HTR-8/SVneo (cell line): ENCODE measurements at places on chromosomes 4 and X.
A peak's percentile ranks its signal among the peaks of the same experiment; 100 is the strongest.

- no peak for DNase-seq
These were observed 131.3 kb downstream of the ARHGAP10 start for GRCh38 chr4:147863111-147863747.

- DNase-seq, result peak; percentile 54
These were observed 17.3 kb downstream of the CTPS2 start for GRCh38 chrX:16695079-16695676.

DNA sequence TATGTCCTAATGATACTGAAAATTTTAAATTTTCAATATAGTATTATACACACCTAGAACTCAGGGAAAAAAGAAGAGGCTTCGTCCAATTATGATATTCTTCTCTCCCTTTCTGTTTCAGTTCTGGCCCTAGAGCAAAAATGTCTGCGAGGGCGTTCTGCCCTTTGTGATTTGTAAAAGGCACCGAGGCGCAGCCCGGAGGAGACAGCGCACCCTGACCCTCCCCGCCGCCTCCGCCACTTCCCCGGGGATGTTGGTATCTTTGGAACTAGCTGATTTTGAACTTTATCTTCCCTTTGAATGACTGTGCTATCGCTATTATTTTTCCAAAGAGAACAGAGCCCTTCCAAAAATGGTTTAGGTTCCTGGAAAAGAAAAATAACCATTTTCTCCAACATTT is 173.2 kb upstream of the FAM9B start:
- no peak for DNase-seq

DNA sequence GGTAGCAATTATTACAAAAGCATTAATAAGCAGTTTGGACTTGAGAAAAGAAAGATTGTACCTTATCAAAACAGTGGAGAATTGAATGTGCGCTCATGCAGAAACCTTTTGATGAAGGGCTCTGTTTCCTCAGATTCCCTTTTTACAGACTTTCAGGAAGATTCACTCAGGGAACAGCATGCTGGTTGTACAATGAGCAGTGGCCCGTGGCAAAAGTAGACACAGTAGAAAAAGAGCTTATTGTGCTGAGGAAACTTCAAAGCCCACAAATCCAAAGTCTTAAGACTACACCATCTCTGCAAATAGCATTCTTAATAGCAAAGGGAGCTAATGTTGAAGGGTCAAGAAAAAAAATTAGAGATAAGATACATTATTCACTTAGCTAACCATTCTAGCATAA is 858.9 kb downstream of the PDHA2 start:
- DNase-seq, result no peak

- no peak for DNase-seq
These were observed 16.2 kb upstream of the GNRHR start for GRCh38 chr4:67770422-67770821.

DNA sequence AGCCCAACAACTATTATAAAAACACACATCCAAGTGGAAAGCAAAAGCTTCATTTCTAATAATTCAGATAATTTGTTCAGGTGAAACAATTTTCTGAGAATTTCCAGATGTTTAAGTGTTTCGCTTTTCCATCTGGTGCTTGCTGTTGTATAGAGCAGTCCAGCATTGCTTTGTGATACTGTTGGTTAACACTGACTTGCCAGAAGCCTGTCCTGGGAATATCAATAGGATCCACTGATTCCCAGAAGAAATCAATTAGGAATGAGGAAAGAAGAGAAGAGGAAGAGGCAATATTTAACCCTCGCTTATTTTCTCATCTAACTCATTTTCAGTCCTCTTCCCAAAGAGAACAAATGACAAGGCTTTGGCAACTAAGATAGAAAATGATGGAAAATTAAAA is 94.9 kb upstream of the DDIT4L start:
- no peak for DNase-seq

DNA sequence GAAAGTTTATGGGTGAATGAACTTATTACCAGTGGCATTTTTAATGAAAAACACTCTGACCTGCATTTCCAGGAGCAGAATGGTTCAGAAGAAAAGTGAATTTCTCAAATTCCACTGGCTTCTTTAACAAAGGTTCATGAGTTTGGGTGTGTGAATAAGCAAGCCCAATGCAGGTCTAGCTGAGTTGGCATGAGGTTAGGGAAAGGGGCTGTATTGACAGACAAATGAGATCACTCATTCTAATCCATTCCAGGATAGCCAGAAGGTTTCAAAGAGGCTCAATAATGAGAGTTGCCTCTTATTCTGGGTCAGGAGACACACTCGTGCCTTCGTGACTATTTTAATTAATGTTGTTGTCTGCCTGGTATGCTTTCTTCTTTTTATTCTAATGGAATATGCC is 43.7 kb upstream of the NPY2R start:
- no peak for DNase-seq

DNA sequence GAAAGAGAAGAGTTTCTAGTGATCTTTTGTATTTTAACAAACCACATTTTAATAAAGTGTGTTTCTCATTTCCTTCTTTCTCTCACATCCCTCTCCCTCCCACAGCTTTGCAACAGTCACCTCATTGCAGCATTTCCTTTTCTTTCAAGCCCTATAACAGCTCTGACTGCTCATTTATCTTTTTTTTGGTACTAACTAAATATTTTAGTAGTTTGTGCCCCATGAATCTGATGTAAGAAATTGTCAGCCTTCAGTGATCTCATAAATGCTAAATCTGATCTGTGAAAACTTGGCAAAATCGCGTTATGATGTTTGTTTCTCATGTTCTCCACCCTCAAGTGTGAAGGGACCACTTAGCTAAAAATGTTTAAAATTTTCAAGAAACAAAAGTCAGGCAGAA is 258.5 kb upstream of the SLIT2 start:
- DNase-seq, result no peak

GRCh38 chr4:154559494-154560418 is 3.1 kb upstream of the FGB start:
- peak; percentile 36 for DNase-seq

GRCh38 chr4:169153481-169154087 is 117.2 kb downstream of the SH3RF1 start:
- no peak for DNase-seq

- DNase-seq, result no peak
These were observed 34.1 kb downstream of the SPINK2 start for GRCh38 chr4:56787380-56787779.

DNA sequence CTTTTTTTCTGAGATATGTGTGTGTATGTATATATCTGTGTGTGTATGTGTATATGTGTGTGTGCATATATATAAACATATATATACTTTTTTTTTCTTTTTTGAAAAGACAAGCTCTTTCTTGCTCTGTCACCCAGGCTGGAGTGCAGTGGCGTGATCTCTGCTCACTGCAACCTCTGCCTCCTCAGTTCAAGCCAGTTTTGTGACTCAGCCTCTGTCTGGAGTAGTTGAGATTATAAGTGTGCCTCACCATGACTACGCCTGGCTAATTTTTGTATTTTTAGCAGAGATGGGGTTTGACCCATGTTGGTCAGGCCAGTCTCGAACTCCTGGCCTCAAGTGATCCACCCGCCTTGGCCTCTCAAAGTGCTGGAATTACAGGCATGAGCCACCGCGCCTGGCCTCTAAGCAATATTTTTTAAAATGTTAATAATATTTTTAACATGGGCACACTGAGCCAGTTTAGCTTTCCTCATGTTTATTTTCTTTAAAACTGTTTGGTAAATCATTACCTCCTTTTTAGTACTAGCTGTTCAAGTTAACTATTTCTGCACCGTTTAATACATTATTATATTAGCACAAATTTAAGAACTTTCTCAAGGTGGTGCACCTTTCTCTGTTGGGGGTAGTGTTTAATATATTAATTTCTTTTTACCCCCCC is 33.3 kb downstream of the BBS12 start:
- DNase-seq, result no peak

GRCh38 chr4:70721747-70722146 is at the start of gene RUFY3:
Gene RUFY3, plus strand, starts transcription at chr4:70721964. Its CDS starts 610 bp downstream, at chr4:70722574.
- peak; percentile 48 for DNase-seq

- DNase-seq, result no peak
These were observed 9.6 kb upstream of the TMA16 start for GRCh38 chr4:163484906-163485305.

DNA sequence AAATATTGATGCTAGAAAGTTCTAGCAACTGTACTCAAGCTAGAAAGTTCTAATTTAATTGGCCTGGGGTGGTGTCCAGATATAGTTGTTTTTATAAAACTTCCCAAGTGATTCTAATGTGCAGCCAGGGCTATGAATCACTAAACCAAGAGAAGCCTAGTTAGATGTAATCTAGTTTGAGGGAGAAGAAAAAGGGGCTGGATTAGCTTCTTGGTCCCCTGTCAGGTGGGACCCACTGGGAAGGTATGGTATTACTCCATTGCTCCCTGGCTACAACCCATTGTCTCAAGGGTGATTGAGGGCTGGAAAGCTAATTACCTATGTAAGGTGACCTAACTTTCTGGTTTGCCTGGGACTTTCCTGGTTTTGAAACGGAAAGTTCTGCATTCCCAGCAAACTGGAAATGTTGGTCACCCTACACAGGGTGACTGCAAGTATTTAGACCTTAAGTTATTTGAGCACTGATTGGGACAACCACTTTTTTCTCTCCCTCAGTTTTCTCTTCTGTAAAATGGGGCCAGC is 23.9 kb upstream of the MSN start:
- no peak for DNase-seq

DNA sequence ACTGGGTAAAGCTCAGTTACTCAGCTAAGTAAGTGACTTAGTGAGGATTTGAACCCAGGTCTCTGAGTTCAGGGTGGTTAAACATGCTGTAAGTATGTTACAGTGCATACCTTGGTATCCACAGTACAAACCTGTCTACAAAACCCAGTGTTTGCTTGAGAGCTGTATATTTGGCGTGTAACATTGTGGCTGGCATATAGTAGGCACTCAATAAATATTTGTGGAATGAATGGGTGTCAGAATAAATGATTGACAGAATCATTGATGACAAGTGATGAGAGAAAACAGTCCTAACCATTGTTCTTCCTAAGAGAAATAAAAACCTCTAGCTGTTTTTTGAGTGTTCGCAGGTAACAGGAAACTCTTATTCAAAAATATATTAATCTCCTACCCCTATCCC is 79.7 kb upstream of the BCOR start:
- DNase-seq, result no peak

DNA sequence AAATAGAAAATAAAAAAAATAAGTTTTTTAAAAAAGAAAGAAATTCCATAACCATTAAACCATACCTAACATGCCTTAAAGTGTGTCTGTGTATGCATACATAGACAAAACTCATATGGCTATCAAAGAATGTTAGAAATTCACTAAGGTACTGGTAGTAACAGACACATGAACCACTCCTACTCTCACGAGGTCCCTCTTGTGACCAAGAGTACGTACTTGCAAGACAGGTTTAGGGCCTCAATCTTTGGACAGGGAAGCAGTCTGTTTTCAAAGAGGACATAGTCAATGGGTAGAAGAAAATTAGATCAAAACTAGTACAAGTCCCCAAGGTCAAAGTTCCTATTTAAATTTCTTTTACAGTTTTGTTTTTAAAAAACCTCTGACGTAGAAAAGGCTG is 117.3 kb downstream of the CHM start:
- DNase-seq, result no peak

DNA sequence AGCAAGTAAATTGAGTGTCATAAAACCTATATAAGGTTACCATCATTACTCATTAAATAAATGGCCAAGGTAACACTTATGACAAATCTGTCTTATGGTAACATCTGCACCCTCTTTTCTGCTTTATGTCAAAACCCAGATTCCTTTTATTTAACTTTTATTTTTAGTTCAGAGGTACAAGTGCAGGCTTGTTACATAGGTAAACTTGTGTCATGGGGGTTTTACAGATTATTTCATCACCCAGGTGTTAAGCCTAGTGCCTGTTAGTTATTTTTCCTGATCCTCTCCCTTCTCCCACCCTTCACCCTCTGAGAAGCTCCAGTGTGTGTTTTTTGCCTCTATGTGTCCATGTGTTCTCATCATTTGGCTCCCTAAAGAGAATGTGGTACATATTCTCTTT is 930.7 kb downstream of the CCSER1 start:
- DNase-seq, result no peak

DNA sequence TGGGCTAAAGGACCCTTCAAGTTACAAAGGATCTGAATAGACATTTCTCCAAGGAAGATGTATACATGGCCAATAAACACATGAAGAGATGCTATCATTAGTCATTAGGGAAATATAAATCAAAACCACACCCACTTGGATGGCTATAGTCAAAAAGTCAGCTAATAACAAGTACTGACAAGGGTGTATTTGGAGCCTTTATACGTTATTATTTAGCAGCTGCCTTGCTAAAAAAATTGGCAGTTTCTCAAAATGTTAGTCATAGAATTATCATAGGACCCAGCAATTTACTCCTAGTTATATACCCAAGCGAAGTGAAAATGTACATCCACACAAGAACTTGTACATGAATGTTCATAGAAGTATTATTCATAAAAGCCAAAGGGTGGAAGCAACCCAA is 112.7 kb upstream of the DUSP21 start:
- no peak for DNase-seq

DNA sequence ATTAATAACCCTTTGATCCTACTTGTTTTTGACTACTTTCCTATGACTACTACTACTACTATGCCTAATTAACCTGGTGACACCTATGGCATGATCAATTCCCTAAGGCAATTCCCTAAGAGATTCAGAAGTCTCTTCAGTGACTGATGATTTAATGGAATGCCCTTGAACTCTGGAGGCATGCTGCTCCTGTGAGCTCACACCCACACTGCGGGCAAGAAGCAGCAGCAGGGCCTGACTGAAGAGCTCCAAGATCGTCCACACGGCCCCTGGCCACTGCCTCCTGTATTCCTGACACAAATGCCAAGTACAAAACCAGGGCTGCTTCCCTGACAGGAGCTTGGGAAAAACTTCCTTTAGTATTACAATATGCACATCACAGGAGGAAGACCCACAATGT is 74.2 kb upstream of the STS start:
- no peak for DNase-seq

- peak; percentile 71 for DNase-seq
These were observed 19.9 kb downstream of the DGAT2L6 start for GRCh38 chrX:70196961-70197720.

GRCh38 chrX:97616883-97617530 is 733.3 kb downstream of the RPA4 start:
- DNase-seq, result no peak

- no peak for DNase-seq
These were observed 64.0 kb downstream of the PPP4R3C start for GRCh38 chrX:27399146-27399456.

DNA sequence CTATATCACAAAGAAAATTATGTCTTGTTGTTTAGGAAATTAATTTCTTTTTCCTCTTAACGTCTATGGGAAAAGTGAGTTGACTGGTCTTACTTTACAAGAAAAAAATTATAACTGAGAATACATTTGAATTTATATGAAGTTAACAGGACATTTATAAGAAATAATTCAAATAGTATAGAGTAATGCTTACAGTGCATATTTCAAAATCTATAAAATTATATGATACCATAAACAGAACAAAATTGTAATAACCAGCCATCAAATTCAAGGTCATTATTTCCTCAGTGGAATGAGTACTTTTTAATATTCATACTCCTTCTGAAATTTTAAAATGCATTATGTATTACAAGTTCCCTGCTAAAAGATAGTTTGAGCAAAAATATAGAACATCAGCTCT is 884.5 kb downstream of the TECRL start:
- DNase-seq, result no peak
